Stimulated activated CD8-positive, alpha-beta memory T cell treated with anti-CD3 and anti-CD28 coated beads, Interleukin-15, amount 100 ng/mL, for 4 hours (primary cell): ENCODE measurements at places on chromosomes 12 and 14.

GRCh38 chr12:41778934-41779333, 365.7 kb downstream of the GXYLT1 start:
- no peak for DNase-seq

- no peak for DNase-seq
These were observed 43.6 kb downstream of the FGD6 start for GRCh38 chr12:95173392-95174251.

DNA sequence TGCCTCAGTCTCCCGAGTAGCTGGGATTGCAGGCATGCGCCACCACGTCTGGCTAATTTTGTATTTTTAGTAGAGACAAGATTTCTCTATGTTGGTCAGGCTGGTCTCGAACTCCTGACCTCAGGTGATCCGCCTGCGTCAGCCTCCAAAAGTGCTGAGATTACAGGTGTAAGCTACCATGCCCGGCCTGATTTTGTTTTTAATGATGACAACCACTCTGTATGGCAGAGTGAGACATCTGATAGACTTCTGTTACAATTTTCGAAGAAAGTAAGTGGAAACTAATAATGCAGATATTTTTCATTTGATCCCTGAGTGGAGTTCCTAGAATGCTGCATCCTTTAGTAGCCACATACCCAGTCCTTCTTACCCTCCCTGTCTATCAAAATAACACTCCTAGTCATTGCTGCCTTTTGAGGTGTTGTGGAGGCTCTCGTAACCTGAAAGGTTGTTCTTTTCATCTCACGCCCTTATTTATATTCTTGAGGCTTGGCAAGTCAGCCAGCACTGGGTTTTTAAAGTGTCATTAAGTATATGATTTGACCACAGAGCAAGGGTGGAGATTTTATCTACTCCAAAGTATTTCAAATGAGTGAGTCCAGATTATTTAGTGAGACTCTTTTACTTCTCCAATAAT, 5.9 kb upstream of the EID3 start:
- DNase-seq = no peak

- DNase-seq = no peak
These were observed 242.5 kb upstream of the CAND1 start for GRCh38 chr12:67026487-67027246.

DNA sequence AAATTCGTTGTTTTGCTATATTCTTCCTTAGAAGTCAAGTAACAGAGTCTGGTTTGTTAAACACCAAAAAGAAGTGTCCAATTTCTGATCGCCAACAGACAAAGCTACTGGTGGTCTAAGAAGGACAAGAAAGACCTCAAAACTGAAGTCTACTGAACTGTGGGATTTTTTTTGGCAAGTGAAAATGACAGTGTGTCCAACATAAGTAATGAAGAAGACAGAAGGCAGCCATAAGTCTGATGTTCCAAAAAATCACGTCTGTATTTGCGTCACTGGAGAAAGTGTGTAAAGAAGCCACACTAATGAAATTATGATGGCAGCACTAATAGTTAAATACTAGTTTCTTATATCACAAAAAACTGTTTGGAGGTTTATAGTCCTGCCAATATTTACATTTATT, 32.6 kb downstream of the WASHC3 start:
- no peak for DNase-seq

- no peak for DNase-seq
These were observed 3.0 kb upstream of the METTL17 start for GRCh38 chr14:20986811-20987210.

DNA sequence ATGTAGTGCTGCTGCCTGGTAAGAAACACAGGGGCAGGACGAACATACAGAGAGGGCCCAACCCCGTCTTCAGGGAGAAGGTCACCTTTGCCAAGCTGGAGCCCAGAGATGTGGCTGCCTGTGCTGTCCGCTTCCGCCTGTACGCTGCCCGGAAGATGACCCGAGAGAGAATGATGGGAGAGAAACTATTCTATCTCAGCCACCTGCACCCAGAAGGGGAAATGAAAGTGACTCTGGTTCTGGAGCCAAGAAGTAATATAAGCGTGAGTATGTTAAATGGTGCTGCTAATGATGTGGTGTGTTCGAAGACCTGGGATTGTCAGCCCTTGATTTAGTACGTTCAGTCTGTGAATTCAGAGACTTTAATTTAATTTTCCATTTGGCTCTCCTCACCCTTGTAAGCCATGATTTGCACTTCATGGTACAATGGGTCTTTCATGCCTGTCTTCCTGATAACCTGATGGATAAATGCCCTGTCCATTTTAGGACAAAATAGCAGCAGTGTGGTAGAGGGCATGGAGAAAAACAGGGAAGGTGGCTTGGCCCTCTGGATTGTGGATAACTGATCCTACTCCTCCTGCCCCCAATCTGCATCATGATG, 318.9 kb downstream of the SNAPC1 start:
- DNase-seq = no peak

- DNase-seq = no peak
These were observed 83.4 kb downstream of the PDE3A start for GRCh38 chr12:20451761-20452160.

GRCh38 chr14:56208520-56208919, 90.3 kb downstream of the PELI2 start:
- no peak for DNase-seq

DNA sequence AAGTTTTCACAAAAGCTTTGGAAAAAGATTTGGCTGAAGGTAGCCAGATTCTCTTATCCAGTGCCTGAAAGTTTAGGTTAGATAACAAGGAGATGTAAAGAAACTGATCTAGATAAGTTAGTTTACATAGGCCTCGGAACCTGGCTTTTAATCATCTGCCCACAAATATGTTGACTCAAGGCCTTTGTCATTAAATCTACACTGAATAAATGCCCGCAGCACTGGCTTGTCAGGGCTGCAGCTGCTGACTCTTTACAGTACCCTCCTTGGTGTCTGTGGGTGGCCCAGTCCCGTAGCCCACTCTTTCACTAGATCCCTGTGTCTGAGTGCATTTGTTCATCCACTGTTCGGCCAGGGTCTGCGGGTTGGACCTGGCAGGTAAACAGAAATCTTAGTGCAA, 58.0 kb downstream of the TMEM116 start:
- DNase-seq = no peak

GRCh38 chr14:97796511-97796910, 999.3 kb downstream of the VRK1 start:
- no peak for DNase-seq

DNA sequence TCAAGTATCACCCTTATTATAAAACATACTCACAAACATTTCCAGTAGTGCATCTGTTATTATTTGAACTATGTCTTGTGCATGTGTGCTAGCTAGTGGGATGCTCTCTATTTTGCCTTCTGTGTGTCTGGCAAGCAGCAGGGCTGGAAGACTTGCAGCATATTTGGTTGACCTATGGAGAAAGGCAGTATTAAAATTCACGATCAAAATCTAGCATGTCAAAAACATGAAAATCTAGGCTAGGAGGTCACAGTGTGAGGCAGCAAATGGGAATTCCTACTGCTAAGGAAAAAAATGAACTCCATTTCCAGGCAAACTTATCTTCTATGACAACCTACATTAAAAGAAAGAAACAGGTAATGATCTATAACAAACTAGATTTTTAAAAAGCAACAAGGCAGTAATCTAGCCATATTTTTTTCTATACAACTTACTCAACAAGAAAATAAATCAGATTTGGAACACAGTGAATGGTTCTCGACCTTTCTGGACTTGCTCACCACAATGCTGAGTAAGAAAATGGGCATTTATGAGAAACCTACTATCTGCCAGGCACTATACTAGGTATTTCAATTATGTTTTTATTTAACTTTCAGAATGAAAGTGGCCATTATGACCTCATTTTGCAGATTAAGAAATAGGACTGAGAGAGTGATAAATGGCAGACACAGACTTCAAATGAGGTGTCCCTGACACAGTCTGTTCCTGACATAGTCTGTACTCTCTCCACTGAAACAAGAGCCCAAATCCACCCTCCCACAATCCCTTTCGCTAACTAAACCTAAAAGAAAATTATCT, 96.8 kb downstream of the TXNDC16 start:
- no peak for DNase-seq

DNA sequence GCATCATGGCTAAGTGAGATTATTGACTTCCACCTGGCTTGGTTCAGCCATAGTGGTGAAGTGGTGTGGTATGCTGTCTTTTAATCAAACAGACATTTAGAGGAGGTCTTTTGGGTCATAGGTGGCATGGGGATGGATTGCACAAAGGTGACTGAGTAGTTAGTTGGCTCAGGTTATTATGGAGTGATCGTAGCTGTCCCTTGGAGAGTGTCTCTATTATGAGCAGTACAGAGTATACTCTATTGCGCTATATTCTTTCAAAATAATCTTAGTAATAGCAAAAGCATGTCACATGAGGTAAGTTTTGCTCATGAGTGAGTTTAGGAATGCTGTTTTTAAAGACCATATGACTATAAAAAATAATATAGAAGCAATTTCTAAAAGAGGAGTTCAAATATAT, 60.4 kb downstream of the RASSF8 start:
- DNase-seq = no peak
